ENCODE measurements at places on chromosomes 1 and 21.

- no peak for DNase-seq
Measured at GRCh38 chr1:233606813-233607212, 7.1 kb upstream of the KCNK1 start.

DNA sequence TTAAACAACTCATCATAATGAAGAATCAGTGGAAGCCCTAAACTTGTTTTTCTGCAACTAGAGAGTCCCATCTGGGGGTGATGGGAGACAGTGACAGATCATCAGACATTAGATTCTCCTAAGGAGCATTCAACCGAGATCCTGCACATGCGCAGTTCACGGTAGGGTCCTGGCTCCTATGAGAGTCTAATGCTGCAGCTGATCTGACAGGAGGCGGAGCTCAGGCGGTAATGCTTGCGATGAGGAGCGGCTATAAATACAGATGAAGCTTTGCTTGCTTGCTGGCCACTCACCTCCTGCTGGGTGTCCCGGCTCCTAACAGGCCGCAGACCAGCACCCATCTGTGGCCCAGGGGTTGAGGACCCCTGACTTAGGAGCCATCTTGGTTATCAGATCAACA lies 247.2 kb downstream of the FMN2 start:
- DNase-seq, result no peak

DNA sequence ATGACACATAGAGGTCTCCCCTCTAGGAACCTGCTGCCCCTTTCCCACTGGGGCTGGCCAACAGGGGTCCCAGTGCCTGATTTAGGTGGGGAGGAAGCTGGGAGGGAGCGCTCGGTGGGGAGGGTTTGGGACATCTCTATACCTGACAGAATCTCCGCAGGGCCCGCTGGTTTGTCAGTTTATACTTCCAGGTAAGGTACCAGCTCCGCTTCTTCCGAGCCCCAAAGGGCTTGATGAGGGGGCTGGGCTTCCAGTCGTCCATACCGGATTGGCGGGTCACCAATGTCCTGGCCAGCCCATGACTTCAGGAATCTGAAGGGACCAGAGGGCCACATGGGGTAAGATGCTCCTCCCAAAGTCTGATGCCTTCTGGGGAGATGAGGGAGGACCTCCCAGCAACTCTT lies 672 bp downstream of the POMGNT1 start:
- DNase-seq, result no peak

DNA sequence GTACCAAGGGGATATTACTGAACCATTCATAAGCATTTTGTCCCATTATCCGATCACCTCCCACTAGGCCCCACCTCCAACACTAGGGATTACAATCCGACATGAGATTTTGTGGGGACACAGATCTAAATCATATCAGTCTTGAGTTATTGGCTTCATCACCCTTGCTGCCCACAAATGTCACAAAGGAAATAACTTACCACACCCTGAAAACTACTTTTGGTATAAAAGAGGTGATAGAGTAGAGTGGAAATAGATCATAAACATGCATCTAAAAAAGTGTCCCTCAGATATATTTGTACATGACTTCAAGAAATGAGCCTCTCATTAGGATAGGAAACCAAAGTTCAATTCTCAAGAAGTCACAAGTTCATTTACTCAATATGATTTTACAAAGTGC lies 22.6 kb upstream of the FCRL3 start:
- DNase-seq, result no peak

DNA sequence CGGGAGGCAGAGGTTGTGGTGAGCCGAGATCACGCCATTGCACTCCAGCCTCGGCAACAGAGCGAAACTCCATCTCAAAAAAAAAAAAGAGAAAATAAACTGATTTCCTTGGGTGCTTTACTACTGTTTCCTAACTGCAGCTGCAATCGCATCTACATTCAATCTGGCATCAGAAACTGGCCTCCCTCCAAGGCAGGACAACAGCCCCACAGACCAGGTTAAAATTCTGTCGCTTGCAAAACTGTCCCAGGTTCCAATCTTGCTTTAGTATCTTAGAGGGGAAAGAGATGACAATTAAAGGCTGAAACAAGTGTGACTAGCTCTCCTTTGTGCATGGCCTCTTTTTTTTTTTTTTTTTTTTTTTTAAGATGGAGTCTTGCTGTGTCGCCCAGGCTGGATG lies 32.4 kb upstream of the SLC25A33 start:
- no peak for DNase-seq

Measured in naive thymus-derived CD8-positive, alpha-beta T cell (primary cell).